ENCODE measurements at places on chromosomes 13 and 19. TPM values are rescaled to one million over a fixed set of nuclear protein-coding genes. Genes with fewer than 3 reads are reported as not detected.
A peak's percentile ranks its signal among the peaks of the same experiment; 100 is the strongest.

MIR17HG gene
- total RNA-seq, result not detected

GRCh38 chr13:26320766-26321165 lies 66.8 kb downstream of the CDK8 start:
- H3K27me3 ChIP-seq, result no peaks in the 10 kb centered on the region
- H3K27ac ChIP-seq, result no peak overlapping the region
- H3K4me3 ChIP-seq, result no peak overlapping the region

GRCh38 chr13:80083853-80084676 lies 256.9 kb downstream of the SPRY2 start:
- no peaks in the 10 kb centered on the region for H3K36me3 ChIP-seq
- peak overlapping the region; percentile 51 for H3K27ac ChIP-seq
- no peak for DNase-seq
- no peak overlapping the region for H3K4me3 ChIP-seq

DNA sequence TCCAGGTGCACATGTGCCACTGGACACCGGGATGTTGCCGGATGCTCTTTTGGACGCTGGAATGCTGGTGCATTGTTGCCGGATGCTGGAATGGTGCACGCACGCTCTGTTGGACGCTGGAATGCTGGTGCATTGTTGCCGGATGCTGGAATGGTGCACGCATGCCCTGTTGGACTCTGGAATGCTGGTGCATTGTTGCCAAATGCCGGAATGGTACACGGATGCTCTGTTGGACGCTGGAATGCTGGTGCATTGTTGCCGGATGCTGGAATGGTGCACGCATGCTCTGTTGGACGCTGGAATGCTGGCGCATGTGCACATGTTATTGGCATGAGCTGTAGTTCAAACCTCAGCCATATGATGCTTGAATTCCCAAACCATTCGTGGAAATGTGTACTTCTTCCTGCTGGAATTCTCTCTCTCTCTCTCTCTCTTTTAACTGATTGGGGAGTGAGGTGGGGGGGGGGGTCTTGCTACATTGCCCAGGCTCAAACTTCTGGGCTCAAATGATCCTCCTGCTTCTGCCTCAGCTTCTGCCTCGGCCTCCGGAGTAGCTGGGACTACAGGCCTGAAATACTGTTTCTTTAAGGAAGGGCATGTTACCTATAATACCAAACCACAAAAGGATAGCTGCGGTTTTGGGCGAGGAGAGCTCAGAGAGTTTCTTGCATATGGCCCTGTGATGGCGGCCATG lies 1.2 kb upstream of the MCF2L start:
- H3K36me3 ChIP-seq, result no peaks in the 10 kb centered on the region
- no peak overlapping the region for H3K4me3 ChIP-seq
- H3K27ac ChIP-seq, result no peak overlapping the region
- H3K27me3 ChIP-seq, result no peaks in the 10 kb centered on the region

GET3 gene
- 43.6 TPM for total RNA-seq

OLFM4 gene
- total RNA-seq, result not detected

NUDT19 gene
- 6.2 TPM for total RNA-seq

DNA sequence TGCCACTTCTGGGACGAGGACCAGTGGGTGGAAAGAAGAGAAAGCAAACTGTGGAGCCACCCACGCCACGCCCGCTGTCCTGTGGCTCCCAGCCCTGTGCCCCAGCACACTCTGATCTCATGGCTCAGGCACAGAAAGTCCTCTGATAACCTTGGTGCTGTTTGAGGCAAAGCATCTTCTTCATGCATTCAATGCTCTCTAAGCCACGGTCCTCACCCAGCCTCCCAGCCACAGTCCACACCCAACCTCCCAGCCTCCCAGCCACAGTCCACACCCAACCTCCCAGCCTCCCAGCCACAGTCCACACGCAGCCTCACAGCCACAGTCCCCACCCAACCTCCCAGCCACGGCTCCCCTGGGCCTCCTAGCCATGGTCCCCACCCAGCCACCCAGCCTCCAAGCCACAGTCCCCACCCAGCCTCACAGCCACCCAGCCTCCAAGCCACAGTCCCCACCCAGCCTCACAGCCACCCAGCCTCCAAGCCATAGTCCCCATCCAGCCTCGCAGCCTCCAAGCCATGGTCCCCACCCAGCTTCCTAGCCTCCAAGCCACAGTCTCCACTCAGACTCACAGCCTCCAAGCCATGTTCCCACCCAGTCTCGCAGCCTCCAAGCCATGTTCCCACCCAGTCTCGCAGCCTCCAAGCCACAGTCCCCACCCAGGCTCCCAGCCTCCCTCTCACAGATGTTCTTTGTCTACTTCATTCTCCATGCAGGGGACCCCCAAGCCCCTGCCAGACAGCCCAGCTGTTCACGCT lies 74.9 kb downstream of the SOX1 start:
- no peak overlapping the region for H3K4me3 ChIP-seq
- H3K4me1 ChIP-seq, result no peaks in the 10 kb centered on the region
- DNase-seq, result no peak
- no peak overlapping the region for H3K27ac ChIP-seq
- H3K27me3 ChIP-seq, result no peaks in the 10 kb centered on the region

ZNF547 gene
- total RNA-seq, result not detected

- no peaks in the 10 kb centered on the region for H3K36me3 ChIP-seq
- H3K27ac ChIP-seq, result no peak overlapping the region
Observed at GRCh38 chr13:27176470-27177410, 5.1 kb upstream of the USP12 start.

LPAR2 gene
- total RNA-seq, result 0.75 TPM

DNA sequence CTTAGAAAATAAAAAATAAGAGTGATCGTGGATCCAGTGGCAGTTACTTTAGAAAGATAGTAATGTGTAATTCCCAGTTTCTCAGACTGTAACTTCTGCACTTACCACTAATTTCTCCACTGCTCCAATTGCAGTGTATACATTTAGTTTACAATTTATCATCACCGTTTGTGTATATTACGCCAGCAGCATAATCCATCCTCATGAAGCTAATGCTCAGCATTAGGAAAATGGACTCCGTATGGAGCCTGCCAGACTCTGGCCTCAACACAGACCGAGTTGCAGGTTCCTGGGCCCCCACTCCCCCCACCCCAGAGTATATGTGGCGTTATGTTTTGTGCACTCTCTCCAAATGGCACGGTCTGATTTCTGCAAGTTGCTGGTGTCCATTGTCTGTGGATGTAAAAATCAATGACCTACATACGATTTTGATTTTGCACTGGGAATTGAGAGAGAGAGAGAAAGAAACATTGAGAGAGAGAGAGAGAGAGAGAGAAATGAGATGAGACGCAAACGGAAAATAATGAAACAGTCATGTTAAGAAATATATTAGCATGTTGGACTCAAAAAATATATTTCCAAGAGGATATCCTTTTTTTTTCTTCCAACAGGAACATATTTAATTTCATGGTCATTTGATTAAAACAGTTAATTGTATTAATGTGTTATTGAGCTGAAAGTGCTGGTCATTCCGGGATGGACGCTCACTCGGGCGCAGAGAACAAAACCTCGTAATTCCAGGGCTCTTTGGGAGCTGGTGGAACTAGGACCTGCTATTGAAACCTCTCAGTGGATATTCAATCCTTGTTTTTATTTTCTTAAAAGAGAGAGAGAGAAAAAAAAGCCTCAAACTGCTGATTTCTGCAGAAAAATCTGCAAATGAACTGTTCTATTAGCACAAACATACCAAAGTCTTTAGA lies 278.8 kb downstream of the TSHZ3 start:
- no peaks in the 10 kb centered on the region for H3K27me3 ChIP-seq
- no peak overlapping the region for H3K27ac ChIP-seq
- no peaks in the 10 kb centered on the region for H3K36me3 ChIP-seq
- no peak overlapping the region for H3K4me3 ChIP-seq
- no peaks in the 10 kb centered on the region for H3K4me1 ChIP-seq

GRCh38 chr13:45951724-45952123 lies 100.2 kb upstream of the SIAH3 start:
- no peaks in the 10 kb centered on the region for H3K27me3 ChIP-seq
- peaks cover 3% of the 10 kb centered on the region for H3K36me3 ChIP-seq
- no peaks in the 10 kb centered on the region for H3K4me1 ChIP-seq
- H3K27ac ChIP-seq, result no peak overlapping the region
- H3K4me3 ChIP-seq, result no peak overlapping the region

All from ascending aorta (tissue), 2 donors.